ENCODE measurements at places on chromosomes 5 and 9.

DNA sequence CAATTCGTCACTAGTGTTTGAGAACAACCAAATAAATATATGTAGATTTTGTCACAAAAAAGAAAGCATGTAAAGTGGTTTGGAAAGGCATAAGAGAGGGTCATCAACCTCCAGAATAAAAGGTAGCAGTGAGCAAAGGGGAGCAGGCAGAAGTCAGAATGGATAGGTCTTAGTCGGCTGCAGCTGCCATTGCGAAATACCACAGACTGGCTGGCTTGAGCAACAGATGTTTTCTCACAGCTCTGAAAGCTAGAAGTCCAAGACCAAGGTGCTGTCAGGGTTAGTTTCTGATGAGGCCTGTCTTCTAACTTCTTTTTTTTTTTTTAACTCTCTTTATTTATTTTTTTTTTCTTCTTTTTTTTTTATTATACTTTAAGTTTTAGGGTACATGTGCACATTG, 208.1 kb upstream of the PIK3R1 start:
- no peak for DNase-seq

DNA sequence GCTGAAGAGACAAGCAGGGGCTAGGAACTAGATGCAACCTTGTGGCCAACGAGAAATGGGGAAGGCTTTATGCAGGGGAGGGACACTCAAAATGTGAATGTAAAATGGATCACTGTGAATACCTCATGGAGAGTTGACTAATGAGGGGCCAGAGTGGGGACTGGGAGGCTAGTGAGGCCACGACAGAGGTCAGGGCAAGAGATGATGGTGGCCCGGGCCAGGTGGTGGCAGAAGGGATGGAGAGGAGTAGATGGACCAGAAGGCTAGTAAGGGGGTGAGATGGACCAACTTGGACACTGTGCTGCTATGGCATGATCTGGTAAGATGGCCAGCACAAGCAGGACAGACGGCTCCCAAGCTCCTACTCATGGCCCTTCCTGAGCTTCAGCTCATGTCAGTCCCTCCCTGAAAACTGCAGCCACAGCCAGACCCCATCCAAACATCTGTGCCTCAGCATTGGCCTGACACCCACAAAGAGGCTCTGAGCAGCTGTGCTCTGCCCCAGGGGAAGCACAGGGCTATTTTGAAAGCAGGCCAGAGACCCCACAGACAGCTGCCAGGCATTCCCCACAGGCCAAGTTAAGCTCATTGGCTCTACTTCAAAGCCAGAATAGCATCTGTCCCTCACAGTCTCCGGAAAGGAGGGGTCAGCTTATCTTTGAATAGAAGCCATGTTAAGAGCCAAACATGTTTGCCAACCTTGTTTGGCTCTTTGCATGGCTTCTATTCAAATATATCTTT, 22.1 kb downstream of the P4HA2 start:
- DNase-seq, result no peak

DNA sequence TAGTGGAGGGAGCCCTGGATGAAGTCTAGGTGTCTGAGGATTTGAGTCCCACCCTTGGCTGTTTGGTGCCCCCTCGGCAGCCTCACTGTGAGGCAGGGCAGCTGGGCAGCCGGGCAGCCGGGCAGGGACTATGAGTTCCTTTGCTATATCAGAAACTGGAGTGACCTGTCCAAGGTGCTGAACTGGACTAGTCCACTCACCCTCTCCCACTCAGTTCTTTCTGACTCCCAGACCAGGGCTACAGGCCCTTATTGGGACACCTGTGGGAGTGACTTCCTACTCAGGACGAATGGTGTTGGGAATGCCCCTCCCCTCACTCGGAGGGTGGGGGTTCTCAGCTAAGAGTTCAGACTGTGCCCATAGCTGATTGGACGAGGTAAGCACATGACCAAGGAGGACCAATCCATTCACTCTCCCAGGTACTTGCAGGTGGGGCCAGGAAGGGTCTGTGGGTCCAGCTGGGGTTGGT, 34.1 kb upstream of the RAPGEF1 start:
- DNase-seq, result peak; percentile 18

DNA sequence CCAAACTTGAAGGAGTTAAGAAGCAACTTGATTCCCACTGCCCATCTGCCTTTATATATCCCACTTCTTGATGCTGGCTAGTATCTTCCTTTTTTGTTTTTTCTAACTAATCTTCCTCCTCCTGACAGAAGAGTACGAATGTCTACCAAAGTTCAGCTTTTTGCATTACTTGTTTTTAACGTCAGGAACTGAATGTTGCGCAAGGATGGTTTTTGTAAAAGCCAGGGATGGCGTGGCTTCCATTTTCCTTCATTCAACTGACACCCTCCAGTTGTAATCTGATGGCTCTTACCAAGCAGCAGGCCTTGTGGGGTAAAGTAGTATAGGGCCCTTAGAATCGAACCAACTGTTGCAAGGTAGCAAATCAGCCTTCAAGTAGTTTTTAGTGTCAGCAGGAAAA, 70.8 kb upstream of the GPR151 start:
- no peak for DNase-seq

GRCh38 chr9:130636648-130637020, 27.8 kb upstream of the PRDM12 start:
- DNase-seq, result no peak

- DNase-seq, result no peak
Observed at GRCh38 chr5:14246350-14247053, 103.4 kb downstream of the TRIO start.

DNA sequence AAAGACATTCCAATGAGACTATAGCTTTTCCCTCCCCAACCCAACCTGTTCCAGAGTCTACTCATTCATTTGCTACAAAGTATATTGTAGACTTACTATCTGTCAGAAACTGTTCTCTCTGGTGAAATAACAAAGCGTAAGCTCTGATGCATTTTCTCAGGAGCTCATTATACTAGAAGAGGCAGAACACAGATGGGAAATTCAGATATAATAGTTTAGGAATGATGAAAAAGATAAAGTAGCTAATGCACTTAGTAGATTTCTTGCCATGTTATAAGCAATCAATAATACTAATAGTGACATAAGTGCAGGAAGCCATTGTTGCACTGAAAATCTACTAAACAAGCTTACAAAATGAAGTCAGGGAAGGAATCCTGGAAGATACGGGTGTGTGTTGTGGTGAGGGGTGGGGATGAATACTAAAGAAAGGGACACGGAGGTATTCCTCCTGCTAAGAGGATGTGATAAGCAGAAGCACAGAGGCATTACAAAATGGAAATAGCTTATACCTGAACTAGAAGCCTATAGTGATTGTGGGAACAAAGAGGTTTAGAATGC, 78.2 kb downstream of the HCN1 start:
- DNase-seq, result no peak

DNA sequence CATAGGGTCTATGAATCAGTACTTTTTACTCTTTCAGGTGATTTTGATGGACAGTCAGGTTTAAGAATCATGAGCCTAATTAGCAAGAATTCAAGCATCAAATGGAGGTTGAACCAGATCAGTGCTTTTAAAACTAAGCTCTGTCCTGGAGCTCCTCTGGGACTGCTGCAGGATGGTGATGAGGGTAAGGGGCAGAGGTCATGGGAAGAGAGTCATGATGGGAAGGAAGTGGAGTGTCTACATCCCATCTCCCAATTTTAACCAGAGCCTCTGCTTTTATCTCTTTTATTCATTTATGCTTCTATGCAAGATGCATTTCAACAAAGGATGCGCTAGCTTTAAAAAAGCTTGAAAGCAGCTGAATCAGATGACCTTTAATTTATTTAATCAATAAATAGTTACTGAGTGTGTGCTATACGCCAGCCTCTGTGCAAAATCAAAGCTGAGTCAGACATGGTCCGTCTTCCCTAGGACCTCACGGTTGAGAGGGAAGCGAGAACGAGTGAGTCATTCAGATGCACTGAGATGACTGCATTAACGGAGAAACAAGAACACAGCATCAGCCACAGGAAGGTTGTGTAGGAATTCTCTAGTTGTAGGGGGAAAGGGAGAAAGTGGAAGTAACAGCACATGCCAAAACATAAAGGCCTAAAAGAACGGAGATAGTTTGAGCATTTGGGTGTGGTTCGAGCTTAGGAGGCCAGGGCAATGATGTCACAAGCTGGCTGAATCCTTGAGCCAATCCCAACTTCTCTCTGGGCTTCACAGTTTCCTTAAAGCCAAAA, 441.6 kb upstream of the BRINP1 start:
- DNase-seq, result no peak

- no peak for DNase-seq
Observed at GRCh38 chr9:28900406-28900805, 1327.1 kb upstream of the C9orf72 start.

DNA sequence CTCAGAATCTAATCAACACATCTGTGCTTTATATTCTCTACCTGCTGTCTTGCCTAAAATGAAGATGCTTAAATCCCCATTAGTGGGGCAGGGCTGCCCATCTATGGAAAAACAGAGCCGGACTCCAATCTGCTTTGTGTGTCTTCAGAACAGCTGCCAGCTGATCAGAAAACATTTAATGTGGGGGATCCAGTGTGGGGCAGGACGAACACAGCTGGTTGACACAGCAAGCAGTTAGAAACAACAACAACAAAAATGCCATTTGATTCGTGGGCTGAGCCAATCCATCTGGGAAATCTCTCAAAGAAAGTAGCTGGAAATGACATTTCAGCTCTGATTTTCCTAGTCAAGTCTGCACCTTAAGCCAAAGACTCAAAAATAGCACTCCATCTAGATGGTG, 99.8 kb downstream of the PPP2R2B start:
- no peak for DNase-seq

GRCh38 chr9:36148311-36149051, 11.9 kb downstream of the GLIPR2 start:
- DNase-seq, result peak; percentile 96

- no peak for DNase-seq
Observed at GRCh38 chr5:151156507-151157420, 815 bp downstream of the ANXA6 start.

- DNase-seq, result no peak
Observed at GRCh38 chr5:174971210-174971609, 246.8 kb downstream of the MSX2 start.

GRCh38 chr9:21754741-21755140, 47.7 kb upstream of the MTAP start:
- DNase-seq, result no peak
